ENCODE measurements at places on chromosomes 16 and 17.

DNA sequence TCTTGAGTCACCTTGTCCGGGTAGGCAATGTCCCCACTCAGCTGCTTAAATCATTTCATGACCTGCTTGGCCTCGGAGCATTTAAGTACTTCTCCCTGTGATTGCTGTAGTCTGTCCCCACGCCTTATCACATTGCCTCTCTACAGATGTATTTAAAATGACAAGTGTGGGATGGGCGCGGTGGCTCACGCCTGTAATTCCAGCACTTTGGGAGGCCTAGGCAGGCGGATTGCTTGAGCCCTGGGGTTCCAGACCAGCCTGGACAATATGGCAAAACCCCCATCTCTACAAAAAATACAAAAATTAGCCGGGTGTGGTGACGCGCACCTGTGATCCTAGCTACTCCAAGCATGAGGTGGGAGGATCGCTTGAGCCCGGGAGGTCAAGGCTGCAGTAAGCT, 1.3 kb upstream of the GJC1 start:
- no peak for DNase-seq

DNA sequence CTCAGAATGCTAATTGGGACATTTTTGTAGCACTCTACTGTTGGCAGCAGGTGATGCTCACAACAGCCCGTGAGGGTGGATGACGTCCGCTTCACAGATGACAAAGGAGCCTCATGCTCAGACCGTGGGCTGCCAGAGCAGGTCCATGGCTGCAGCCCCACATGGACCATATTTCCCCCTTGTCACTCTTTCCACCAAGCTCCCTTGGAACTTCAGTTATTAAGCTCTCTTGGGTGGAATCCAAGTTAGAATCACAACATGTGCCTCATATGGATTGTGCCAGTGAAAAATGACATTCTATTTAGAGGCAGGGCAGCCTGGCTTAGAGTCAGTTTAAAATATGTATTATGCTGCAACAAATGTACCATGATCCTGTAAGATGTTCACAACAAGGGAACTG, 33.2 kb upstream of the STH start:
- no peak for DNase-seq

DNA sequence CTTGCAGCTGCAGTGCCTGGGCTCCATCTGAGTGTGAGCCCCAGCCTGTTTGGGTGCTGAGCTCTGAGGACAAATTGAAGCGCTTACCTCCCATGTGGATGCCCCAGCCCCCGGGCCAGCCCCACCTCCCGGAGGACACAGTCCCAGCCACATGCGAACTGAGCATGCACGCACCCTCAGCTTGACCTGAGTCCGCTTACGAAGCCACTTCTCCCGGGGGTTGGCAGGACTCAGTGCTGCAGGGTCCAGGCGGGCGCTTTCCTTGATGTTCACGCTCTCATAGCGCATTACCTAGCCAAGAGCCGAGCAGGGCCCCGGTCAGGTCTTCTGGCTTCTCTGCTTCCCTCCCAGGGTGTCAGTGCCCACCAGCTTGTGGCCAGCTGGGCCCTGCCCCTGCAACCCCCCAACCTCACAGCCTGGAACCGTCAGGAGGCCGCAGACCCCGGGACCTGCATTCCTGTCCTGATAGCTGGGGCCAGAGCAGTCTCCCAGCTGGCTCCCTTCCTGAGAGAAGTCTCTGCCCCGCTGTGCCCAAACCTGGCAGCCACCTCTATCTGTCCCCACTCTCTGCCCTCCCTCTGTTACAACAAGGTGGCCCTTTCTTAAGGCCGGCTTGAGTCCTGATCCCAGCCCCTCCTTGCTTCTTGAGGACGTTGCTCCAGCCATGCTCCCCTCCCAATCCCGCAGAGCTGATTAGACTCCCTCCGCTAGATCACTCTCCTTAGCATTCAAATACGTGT, 24.0 kb downstream of the PIMREG start:
- DNase-seq: no peak

GRCh38 chr16:81693744-81694303, 85.3 kb upstream of the PLCG2 start:
- DNase-seq: no peak

- DNase-seq: no peak
Measured at GRCh38 chr16:557463-558297, 2.5 kb upstream of the PRR35 start.

- no peak for DNase-seq
Measured at GRCh38 chr17:48546924-48547807, 2.3 kb upstream of the HOXB2 start.

DNA sequence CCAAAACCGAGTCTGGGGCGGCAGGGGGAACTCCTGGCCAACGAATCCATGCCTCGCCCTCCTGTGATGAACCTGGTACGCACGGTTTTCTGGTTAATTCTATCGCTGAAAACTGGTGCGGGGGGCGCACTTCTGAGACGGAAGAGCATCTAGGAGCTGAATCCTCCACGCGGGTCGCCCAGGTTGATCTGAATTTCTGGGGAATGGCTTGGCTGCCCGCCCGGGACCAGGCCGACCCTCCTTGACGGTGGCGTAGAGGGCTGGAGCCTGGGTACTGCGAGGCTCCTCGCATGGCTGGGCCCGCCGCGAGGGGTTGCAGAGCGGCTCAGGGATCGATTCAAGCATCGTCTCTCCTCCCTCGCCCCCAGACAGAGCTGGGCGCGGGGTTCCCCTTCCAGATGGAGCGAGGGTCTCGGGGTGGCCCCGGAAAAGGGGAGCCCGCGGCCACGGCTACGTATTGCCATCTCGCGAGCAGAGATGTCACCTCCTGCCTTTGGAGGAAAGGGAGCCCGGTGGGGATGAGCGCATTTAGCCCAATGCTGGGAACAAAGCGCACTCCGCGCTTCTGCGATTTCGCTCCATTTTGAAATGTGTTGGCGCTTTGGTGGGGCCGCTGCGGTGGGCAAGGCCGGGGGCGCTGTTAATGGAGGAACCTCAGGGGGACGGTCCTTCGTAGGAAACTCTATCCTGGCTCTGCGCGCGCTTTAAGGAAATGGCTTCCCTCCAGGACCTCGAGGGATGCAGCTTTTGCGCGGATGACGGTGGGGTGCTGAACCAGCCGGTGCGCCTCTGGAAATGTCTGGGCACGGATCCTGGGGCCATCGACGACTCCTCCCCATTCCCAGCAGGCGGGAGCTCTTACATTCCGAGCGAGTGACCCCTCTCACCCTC, 2.7 kb downstream of the MAPT start:
- no peak for DNase-seq

GRCh38 chr17:79220713-79221291, 146.2 kb downstream of the ENGASE start:
- DNase-seq: no peak

- no peak for DNase-seq
Measured at GRCh38 chr17:30530346-30531025, 53.3 kb downstream of the GOSR1 start.

GRCh38 chr17:38908676-38909181, 16.7 kb upstream of the LASP1NB start:
- DNase-seq: no peak

DNA sequence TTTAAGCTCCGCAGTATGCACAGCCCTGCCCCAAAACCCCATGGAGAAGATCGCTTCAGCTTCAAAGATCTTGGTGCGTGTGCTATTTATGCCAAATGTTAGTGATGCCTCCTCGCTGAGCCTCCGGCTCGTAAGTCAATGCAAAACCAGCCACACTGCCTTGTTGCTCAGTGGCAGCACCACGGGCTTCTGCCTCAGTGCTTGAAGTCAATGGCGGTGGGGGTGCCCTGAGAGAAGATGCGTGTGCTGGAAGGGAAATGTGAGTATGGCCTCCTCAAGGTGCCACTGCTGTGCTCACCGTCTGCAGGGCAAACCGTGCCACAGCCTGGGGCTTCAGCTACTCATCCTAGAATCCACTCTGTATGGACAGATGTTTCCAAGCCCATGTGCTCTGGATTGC, 121.9 kb downstream of the XYLT1 start:
- no peak for DNase-seq

DNA sequence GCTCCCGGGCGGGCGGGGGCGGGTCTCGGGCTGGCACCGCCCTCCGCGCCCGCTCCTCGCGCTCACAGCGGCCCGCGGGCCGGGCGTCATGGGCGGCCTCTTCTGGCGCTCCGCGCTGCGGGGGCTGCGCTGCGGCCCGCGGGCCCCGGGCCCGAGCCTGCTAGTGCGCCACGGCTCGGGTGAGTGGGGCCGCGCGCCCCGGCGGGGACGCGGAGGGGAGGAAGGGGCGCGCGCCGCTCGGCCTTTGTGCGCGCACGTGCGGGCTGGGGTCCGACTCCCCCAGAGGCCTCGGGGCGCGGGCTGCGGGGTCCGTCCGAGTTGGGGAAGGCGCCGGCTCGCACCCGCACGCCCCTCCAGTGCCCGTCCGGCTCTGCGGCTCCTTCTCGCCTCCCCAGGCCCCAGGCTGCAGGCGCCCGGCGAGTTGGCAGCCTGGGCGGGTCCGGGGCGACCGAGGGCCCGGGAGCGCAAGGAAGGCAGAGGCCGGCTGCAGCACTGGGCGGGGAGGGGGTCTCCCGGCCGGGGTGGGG, at the start of gene NME4:
TSS of gene NME4 (plus strand) at position 65 of the 527 bp plus-strand sequence. CDS start at position 89, 24 bp downstream.
- no peak for DNase-seq

DNA sequence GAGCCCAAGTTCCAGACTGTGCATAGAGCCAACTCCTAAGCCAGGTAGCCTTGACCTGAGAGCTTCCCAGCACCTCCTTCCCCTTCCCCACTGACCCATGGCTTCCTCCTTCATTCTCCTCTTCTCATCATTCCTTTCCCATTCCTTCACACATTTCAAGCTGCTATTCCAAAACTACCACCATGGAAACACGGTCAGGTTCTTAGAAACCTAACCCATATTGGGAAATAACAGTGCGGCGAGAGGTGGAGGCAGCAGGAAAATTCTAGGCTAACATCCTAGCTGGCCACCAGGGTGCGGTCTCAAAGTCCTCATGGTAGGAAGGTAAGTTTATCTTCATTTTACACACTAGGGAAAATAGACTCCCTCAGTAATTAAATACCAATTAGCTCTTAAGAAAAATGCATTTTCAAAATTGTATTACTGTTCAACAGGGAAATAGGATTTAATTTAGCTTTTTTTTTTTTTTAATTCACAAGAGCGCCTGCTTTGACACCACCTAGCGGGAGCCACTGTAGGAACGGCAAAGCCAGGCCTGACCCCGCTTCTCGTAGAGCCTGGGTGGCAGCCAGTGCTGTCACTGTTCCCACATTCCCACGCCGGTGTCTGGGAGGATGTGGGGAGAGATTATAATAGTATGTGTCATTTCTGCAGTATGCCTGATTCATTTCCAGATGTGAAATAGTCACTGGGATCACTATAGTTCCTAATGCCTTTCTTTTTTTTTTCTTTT, 14.0 kb upstream of the SPHK1 start:
- DNase-seq: no peak

DNA sequence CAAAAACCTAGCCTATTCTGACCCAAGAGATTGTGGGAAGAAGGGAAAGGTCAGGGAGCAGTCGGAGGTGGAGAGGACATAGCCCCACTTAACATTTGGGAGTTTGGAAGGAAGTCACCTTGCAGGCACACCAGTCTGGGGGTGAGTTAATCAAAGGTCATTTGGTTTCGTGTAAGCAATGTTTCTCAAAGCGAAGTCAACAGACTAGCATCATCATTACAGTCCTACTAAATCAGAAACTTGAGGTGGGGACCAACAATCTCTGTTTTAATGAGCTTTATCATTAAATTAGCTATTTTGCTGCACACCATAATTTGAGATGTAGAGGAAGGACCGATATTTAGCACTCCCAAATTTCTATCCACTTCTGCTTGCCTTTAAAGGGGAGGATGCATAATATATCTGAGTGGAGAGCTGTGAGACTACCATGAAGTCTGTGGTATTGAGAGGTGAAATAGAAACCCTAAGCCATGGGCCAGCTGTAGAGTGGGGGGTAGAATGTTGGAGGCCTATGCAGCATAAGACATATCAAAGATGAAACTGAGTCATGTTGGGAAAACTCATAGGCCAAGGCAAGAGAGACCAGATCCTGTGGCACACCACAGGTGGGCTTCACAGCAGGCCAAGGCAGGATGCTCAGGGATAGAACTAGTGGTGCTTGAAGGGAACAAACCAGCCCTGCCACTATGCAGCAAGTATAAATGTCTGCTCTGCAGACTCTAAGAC, 141.7 kb upstream of the ANKFN1 start:
- DNase-seq: no peak

GRCh38 chr16:11556945-11557720, 29.6 kb downstream of the LITAF start:
- no peak for DNase-seq

DNA sequence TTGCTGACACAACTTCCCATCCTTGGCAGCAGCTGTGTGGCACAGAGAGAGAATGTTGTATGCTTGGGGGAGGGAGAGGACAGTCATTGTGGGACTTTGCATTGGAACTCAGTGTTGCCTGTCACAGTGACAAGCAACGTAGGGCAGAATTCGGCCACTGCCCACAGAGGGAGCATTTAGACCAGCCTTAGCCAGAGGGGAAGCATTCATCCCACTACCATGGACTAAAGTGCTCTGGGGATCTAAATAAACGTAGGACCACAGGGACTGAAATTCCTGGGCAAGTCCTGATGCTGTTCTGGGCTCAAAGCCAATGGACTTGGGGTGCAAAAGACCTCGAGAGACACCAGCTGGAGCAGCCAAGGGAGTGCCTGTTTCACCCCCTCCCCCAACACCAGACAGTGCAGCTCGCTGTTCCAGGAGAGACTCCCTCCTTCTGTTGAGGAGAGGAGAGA, 44.9 kb downstream of the ABCA8 start:
- DNase-seq: no peak

DNA sequence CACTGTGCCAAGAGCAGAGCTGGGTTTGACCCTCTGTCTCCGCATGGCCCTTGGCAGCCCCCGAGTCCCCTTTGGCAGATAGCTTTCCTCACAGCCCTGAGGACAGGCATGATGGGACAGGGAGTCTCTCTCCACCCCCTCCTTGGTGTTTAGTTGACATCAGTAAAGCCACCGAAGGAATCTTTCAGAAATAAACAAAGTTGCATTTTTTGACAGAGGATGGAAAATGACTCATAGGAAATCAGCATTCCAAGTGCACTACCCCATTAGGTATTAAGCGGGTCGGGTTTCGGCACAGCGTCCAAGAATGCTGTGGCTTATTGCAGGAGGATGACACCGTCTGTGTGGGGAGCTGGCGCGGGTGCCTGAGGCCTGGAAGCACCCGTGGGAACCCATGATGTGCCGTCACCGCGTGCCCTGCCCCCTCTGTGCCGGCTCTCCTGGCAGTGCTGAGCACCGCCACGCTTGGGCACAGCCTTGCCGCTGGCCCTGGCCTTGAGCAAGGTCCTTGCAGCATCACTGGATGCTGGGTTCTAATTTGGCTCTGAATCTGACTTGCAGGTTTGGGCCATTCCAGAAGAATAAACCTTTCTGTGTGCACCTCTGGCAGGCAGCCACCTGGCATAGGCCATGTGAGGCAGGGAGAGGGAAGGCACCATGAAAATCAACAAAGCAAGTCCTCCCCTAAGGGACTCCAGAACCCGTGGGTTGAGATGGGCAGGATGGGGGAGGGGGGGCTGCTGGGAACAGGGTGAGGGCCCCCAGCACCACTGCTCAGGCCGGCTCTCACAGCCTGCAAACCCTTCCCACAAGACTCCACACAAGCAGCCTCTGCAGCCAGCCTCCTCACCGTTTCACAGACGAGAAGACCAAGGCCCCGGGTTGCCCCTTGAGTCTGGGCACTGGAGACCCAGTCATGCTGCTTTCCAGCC, 50.5 kb upstream of the ZNF469 start:
- DNase-seq: no peak

Measured in activated CD8-positive, alpha-beta memory T cell treated with anti-CD3 and anti-CD28 coated beads for 1 hour (primary cell).